H54 (cell line): ENCODE measurements at places on chromosomes 12 and 14.

DNA sequence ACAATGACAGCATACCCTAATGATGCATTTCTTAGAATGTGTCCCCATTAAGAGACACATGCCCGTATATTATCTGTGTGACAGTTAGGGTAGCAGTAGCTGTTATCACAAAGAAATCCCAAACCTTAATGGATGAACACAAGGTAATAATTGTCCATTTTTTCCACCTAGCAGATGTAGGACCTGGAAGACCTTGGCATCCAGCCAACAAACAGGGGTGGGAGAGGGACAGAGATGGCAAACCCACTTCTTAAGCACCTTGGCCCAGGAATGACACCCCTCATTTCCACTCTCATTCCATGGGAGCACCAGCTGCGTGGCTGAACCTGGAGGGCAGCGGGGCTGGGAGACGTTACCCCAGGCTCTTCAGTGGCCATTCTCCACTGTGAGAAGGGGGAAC is 679.0 kb downstream of the AACS start:
- DNase-seq = no peak

DNA sequence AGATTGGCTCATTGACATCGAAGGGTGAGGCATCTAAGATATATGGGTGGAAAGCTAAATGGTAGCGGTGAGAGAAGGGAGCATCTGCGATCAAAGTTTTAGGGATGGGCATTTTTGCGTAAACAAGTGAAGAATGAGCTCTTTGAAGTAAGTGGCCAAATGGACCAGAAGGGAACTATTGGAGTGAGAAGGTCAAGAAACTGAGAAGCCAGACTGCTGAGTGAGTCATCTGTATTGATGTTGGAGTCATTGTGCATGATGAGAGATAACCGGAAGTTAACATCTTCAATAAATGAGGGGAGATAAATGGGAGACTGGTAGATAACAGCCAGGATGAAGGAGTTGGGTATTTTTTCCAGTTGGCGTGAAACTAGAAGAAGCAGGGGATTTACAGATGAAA is 271.9 kb upstream of the PDE3A start:
- DNase-seq = no peak

DNA sequence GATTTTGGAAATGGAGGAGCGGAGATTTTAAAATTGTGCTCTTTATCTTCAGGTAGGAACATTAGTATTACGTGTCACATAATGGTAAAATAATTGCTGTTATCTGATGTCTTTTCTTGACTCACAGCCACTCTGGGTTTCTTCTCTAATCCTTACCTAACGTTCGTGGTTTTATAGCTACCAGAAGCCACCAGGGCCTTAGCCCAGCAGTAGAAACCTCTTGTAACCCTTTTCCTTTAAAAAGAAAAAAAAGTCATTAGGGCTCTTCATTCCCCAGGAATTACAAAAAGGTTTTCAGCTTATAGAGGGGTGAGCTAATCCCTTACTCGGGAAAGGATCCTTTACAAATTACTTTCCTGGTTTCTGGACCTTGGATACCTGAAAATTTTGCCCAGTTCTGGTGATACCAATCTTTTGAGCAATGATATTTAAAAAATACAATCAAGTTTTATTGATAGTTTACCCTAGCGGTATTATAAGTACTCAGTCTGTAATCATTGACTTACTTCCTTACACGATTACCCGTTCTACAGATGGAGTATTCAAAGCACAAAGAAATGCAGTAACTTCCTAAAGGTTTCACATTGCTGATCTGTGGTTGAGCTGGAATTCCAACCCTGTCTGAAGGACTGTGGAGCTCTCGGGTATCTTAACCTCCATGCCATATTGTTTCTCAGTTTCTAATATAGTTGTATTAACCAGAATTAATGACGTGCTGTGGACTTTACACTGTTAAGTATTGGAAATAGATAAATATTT is 1.6 kb downstream of the GABARAPL1 start:
- no peak for DNase-seq

- DNase-seq = no peak
Observed at GRCh38 chr14:66088656-66089055, 397.5 kb upstream of the CCDC196 start.

GRCh38 chr14:32808644-32809043 is 130.0 kb upstream of the NPAS3 start:
- DNase-seq = no peak

DNA sequence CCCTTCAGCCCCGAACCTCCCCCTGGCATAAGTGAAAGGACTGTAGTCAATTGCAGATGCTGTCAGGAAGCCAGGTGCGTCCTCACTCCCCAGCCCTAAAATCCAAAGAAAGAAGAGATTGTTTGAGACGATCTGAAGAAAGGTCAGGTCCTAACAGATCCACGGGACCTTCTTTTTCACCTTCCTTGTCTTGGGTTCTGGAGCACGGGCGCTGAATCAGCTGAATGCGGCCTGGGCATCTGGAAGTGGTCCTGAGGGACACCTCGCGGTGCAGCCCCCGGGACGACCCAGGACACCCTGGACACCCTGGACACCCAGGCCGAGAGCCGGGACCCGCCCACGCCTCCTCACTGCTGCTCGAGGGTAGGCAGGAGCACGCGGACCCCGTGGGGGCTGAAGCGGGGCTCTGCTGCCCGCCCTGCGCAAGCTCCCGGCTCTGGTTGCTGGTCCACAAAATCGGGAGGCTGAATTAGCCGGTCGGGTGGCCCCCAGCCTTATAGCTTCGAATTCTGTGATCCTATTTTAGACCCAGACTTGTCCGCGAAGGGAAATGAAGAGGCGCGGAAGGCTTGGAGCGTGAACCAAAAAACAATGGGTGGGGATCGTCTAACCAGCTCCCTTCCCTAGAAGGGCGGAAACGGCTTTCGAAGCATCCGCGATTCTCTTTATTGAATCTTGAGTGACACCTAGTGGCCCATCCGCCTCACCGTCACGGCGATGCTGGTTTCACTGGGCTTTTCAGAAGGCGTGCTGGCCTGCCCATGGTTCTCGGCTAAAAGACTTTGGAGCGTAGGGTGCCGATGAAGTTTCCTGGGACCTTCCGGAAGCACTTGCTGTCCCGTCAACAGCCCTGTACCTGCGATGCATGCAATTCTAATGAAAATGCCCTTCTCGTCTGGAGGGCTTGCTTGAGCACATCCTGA is 46.4 kb upstream of the PLXNC1 start:
- peak; percentile 56 for DNase-seq

GRCh38 chr14:61379639-61380184 is 58.3 kb downstream of the PRKCH start:
- no peak for DNase-seq

DNA sequence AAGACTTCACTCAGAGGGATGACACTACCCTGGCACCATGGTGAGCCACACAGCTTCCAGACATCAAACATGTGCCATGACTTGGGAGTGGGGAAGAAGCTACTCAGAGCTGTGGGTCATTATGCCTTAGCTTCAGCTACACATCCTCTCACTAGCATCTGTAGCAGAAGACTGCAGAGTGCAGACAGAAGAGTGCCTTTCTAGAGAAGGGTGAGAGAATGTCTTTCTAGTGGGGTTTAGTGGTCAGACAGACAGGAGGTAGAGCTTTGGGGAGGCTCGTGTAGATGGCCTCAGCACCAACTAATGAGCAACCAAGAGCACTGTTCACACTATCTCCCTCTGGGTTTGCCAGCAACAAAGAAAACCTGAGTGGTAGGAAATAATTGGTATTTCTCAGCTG is 4.9 kb upstream of the B4GALNT3 start:
- no peak for DNase-seq

GRCh38 chr12:49228653-49229052 is 36.2 kb upstream of the TUBA1C start:
- DNase-seq = no peak

DNA sequence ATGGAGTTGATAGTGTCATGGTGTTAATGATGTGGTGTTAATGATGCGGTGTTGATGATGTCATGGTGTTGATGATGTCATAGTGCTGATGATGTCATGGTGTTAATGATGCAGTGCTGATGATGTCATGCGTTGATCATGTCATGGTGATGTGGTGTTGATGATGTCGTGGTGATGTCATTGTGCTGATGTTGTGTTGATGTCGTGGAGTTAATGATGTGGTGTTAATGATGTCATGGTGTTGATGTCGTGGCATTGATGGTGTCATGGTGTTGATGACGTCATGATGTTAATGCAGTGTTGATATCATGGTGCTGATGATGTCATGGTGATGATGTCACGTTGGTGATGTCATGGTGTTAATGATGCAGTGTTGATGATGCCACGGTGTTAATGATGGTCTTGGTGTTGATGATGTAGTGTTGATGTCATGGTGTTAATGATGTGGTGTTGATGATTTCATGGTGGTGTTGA is 49.1 kb upstream of the RIMBP2 start:
- no peak for DNase-seq

DNA sequence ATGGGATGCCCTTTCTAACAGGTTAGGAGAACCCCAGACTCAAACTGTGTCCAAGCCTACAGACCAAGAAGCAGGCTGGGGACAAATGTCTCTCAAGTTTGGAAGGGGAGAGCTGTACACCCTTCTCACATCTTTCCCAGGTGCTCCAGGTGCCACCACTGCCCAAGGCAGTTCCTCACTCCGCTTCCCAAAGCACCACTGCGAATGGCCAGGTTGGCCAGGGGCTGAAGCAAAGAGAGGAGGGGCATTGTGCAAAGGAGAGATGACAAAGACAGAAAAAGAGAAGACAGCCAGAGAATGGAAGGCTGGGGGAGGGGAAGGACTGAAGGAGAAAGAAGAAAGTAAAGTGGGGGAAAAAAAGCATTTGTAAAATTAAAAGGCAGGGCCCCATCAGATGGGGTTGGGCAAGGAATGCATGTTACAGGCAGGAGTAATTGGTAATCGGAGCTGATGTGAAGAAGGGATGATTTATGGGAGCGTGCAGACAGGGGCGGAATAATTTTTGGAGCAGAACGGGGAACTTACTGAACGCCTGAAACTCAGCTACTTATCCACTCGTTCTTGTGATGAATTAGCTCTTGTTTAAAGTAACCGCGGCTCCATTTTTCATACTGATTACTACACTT is 165.8 kb downstream of the ESRRB start:
- DNase-seq = no peak

DNA sequence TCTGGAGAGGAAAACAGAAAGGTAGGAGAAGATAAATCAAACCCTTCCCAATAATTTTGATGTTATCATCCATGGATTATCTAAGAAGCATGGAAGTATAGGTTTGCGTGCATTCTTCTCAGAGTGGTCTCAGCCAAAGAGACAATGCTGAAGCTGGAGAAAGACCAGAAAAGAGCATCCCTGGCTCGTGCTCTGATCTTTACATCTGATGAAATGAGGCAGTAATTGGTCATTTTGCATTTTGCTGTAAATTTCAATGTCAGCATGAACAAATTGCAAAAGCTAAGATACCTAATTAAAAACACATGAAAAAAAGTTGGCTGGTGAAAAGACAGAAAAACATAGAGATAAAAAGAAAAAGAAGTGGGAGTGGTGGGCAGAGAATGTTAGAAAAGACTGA is 252.4 kb downstream of the ITPR2 start:
- no peak for DNase-seq

DNA sequence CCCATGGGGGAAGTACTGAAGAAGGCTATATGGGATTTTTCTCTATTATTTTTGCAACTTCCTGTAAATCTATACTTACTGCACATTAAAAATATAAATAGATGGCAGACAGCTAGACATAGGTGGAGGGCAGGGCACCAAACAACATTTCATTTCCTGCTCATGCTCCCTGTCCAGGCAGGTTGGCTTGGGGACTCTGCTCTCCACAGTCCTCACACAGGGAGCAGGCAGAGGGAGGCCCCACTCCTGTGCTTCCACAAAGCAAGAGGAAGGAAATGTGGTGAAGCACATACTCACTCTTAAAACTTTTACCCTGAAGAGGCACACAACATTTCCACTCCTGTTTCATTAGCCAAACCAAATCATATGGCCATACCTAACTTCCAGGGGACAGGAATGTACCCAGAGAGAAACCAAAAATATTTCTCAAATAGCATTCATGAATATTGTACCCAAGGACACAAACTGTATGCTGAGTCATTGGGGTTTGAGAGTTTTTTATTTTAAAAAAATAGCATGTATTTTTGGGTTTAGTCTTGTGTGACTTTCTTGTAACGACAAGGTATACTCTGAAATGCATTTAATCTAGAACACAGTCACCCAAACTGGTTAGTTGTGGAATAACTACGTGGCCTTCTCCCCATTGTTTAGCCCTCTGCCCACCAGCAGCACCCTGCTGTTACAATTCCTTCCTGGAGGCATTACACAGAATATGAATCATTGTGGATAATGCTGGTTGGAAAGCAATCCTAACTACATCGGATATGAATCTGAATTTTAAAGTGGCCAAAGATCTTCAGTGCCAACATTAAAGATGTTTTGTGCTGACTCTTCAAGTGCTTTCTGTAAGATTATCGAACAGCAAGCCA is 40.9 kb downstream of the RTN1 start:
- DNase-seq = peak; percentile 23

GRCh38 chr12:16573398-16574077 is 32.4 kb downstream of the LMO3 start:
- DNase-seq = no peak

GRCh38 chr12:95605087-95605486 is 53.8 kb upstream of the USP44 start:
- peak; percentile 52 for DNase-seq

GRCh38 chr14:100708425-100709288 is 18.0 kb upstream of the DLK1 start:
- DNase-seq = no peak

- no peak for DNase-seq
Observed at GRCh38 chr12:64840949-64841717, 16.7 kb downstream of the TBC1D30 start.

DNA sequence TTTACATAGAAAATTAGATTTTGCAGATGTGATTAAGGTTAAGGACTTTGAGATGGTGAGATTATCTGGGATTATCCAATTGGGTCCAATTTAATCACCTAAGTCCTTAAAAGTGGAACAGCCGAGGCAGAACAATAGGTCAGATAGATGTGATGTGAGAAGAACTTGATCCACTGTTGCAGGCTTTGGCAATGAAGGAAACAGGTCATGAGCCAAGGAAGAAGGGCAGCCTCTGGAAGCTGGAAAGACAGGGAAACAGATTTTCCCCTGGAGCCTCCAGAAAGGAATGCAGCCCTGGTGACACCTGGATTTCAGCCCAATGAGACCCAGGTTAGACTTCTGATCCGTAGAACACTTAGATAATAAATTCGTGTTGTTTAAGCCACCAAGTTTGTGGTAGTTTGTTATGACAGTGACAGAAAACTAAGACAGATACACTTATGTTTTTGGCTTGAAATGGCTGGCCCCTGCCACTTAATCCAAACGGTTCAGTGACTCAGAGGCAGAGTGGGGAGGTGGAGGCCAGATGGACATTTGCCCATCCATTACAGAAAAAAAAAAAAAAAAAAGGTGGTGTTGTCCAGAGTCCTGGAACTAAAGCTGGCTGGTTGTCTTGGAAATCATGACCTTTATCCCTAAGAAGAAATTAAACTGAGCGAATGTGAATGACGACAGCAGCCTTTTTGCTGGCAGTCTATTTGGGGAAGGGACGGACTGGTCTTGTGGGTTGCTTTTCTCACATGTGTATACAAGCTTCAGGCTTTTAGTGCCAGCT is 181.9 kb upstream of the NRXN3 start:
- no peak for DNase-seq
